ENCODE measurements at places on chromosomes 2 and 18.

DNA sequence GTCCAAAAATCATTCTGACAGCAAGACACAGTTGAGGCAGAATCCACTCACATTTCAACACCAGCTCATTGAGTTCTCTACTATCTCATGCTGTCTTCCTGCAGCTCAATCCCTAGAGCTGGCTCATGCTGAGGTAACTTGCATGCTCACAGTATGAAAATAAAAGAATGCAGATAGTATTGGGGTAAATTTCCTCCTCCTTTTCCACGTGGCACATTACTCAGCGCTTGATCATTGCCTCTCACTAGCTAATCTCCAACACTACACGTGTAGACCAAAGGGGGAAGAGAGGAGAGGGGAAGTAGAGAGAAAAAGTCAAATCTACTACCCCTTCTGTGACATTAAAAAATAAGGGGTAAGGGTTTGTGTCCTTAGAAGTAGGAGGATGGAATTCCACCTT is 300.6 kb downstream of the AFF3 start:
- no peak for DNase-seq

GRCh38 chr18:6069103-6069502 is 173.8 kb upstream of the TMEM200C start:
- no peak for DNase-seq

DNA sequence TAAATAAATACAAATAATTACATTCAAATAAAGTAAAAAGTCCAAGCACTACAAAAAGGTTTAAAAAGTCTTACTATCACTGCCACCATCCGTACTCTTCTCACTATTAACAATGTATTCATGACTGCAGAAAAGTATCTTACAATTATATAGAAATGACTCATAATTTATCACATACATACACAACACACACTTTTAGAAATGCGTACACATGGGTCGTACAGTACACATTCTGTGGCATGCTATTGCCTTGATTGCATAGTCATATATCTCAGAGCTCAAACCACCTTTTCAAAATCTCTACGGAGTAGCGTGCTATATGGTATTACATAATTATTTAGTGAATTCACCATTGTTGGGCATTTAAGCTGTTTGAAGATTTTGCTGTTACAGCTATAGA is 41.6 kb upstream of the ANXA4 start:
- DNase-seq, result no peak

DNA sequence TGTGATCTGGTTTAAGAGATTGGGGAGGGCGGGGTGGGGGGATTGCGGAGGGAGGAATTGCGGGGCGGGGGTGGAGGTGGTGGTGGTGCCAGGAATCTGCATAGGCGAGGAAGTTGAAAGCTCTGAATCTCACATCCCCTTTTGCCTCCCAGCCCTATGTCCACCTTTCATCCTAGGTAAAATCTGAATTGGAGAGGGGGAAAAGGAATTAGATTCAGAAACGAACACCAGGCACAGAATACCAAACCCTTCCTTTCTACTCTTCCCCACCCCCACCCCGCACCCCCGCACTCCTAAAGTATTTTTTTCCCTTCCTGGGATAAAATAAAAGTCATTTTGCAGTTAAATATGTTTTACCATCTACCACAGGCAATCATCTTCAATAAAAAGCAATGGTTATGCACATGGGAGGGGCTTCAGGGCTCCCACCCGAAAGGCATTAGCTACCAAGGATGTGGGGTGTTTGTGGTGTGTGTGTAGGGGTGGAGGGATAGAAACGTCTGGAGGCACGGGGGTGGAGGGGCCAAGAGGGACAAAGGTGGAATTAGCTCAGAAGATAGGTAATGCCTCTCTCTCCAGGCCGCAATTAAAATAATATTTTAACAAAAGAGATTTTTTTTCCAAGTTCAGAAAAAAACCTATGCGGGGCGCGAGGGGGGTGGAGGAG is 1.8 kb downstream of the IGFBP5 start:
- no peak for DNase-seq

DNA sequence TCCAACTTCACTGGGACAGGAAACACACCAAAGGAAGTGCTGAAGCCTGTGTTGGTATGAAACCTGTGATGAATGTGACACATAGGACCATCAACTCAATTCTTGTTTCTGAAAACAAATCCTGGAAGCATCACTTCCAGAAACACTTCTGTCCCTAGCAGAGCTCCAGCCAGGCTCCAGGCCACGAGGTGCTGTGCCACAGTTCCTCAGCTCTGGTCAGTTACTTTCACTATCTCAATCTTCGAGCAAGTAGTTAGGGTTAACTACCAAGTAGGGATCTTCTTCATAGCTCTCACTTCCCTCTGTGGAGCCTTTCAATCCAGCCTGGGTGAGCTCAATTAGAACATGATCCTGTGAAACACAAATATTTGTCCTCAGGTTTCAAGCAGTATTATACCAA is 3.6 kb upstream of the LCT start:
- DNase-seq, result no peak

DNA sequence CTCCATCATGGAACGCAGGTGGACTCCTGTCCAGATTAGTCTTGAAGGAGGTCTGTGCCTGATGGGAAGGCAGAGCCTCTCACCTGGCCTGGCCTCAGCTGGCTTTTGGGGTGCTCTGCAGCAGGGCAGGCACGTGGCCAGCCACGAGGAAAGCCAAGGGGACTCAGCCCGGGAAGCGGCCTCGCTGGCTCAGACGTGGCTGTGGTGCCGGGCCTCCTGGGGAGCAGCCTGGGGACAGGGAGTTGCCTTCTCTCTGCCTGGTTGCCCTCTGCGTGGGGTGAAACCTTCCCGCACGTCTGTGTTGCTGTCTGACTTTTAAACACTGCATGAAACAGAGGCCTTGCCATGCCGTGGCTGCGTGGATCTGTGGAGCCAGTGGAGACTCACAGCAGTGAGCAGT is 45.0 kb downstream of the RTP5 start:
- no peak for DNase-seq

GRCh38 chr18:75121266-75121665 is 87.7 kb downstream of the PTGR3 start:
- no peak for DNase-seq

GRCh38 chr18:4524096-4524495 is 69.0 kb upstream of the DLGAP1 start:
- DNase-seq, result no peak

- DNase-seq, result no peak
Measured at GRCh38 chr18:53819174-53819573, 405.3 kb downstream of the MBD2 start.

DNA sequence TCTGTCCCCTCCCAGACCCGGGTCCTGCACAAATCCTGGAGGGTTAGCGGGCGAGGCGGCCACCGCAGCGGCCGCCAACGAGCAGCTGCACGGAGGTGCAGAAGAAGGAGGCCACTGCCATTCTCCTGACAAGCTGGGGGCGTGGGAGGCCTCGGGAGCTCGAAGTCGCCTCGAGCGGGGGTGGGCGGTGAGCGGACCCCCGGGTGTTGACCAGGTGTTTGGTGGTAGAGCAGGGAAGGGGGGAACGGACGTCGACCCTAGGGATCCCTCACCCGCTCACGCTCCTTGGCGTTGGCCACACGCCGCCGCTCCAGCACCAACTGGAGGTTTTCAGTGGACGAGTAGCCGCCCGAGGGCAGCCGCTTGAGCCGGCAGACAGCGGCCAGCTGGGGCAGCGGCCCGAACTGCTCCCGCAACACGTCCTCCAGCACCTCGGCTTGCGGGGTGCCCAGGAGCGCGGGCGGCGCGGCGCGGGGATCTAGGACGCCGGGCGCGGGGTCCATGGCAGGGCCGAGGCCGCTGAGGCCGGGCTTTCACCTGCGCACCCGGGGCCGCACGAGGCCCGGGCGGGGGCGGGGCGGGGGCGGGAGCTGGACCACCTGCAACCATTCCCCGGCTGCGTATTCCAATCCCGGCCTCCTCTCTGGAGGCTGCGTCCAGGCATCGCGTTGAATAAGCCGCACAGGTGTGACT is at the start of gene FIGLA:
TSS of gene FIGLA (minus strand) at position 508 of the 693 bp plus-strand sequence. CDS start at position 503, 5 bp downstream.
- no peak for DNase-seq

GRCh38 chr2:60544062-60544461 is 9.4 kb downstream of the BCL11A start:
- no peak for DNase-seq

DNA sequence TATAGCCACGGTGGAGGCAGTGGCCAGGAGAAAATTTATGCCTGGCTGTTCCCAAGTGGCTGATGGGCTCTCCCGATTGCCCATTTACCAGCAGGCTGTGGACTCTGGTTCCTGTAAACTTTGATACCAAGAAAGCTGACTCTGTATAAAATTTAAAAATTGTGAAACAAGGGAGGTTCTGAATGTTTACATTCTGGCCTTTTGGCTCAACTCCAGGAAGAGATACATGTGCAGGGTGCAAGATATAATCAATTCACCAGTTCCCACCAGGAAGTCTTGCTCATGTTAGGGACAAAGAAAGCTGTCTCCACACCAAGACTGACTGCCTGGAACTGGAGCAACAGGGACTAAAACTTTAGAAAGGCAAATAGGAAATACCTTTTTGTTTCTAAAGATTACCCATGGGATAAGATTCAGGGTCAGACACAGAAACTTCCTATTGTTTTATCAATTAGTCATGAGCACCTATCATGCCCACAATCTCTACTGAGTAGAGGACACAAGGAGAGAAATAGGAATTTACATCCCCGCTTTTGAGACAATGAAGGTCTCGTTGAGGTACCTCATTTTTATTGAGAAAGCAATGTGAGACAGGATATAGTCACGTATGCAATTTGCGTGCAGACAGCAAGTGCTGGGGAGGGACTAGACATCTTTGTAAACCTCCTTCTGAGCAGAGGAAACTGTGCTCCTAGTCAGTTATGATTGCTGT is 123.5 kb downstream of the LIPG start:
- DNase-seq, result no peak

GRCh38 chr2:26530240-26530540 is 52.3 kb upstream of the OTOF start:
- no peak for DNase-seq

DNA sequence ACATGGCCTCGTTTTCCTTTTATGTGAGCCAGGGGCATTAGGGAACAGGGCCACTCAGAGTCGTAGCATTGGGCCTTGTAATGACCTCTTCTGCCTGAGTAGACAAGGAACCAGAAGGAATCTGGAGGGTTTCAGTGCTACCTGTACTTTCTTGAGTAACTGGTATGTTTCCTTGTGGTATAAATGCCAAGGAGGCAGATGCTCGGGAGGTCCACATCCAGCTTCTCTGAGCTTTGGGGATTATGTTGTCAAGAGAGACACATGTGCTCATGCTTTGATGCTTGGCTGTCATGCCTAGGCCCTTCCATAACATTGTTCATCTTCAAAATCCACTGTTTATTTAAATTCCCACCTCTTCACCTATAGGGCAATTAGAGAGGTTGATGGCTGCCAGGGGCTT is 26.3 kb downstream of the FOSL2 start:
- DNase-seq, result no peak

DNA sequence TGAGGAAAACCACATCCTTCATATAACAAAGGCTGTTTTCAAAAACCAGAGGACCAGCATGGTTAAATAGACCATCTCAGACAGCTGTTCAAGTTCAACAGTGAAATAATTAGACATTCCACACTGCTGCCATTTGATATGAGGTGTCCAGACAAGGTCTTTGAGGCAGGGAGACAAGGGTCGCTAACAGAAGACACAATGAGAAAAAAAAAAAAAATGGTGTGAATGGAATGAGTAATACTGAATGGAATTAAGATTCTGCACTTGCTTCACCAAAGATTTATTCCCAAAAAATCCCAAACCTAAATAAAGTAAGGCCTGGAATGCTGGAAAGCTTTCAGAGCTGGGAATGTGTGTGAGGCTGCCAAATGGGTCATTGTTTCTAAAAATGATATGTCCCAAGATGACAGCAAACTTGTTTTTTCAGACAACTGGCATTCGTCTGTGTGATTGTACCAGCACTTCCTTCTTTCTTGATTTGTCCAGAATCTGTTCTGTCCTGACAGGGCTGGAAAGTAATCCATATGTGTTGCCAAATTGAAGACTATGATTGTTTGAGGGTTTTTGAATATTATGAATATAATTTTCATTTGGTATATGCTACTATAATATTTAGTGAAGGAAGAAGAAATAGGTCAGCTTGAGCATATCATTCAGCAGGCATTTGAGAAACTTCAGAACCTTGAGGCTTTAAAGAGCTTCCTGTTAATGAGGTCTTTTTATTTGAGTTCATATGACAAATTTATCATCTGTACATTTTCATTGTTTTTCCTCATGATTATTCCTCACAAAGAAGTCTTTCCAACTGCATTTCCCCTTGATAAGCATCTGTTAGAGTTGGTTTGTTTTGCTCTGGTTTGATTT is 85.2 kb upstream of the ITGA4 start:
- DNase-seq, result no peak

DNA sequence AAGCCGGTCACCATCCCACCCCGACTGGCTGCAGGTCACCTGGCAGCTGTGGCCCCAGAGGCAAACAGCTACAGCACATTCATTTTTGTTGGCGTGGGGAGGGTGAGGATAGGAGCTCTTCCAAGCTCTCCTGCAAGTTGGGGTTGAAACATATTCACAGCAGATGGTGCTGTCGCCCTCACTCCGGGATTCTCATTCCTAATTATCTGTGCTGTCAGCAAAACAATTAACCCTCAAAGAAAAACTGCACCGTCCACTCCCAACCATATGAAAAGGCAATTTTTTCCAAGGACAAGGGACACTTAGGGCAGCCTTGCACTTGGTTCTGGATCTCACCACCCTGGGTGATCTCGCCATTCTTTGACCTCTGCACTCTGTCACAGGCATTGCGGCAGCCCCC is 68.6 kb downstream of the ZBTB7C start:
- no peak for DNase-seq

DNA sequence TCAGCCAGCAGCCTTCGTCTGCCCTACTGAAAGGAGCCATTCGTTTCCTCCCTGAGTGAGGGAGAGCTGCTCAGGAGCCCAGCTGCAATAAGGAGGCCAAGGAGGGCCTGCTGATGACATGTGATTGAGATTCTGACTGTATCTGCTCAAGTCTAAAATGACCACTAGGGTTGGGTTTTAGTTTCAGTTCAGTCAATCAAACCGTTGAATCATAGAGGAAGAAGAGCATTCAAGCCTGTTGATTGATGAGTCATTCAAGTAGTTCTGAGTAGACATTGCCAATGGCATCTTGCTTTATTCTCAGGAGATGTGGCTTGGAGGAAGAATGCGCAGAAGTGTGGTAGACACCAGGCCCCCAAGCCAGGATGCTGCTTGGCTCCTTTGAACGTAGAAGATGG is 19.9 kb upstream of the BCL2L11 start:
- no peak for DNase-seq

- no peak for DNase-seq
Measured at GRCh38 chr2:86056590-86057331, 48.9 kb downstream of the POLR1A start.

- no peak for DNase-seq
Measured at GRCh38 chr18:8706791-8707555, 1.6 kb downstream of the MTCL1 start.

Data from NCI-H187 treated with DMSO at 0.1 percent for 48 hours (cell line).